ENCODE measurements at places on chromosomes 2 and 18.

DNA sequence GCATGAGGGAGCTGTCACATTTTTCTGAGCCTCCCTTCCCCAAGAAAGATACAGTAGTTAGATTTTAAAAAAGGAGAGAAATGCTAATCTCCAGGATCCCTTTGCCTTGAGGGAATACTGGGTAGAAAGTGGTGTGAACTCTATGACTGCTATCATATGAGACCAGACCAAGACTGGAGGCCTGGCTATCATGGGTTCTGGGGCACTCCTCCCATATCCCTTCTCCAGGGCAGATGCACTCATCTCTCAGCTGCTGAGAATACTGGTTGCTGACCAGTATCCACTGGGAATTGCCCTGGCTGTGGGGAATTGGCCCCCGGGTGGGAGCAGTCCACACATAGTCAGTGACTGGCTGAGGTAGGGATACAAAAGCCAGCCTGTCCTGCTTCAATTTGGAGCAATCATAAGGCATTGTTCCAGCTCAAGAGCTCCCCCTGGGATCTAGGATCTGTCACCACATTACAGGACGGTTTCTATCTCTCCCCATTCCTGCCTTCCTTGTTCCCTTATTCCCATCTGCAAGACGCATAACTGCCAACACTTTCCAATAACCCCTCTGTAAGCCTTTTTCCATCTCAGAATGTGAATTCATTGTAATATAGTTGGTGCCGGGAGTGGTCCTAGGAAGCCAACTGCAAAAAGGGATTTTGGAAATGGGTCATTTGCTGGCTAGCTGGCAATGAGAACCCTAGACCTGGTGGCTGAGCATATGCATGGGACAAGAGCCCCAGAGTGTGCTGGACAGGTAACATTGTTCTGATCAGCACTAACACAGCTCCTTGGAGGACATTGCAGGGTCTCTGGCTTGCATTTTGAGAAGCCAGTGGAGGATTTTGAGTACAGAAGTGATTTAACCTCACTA is 35.4 kb upstream of the REEP1 start:
- peak; percentile 22 for DNase-seq

- DNase-seq = no peak
Measured at GRCh38 chr2:28336982-28337627, 55.6 kb upstream of the FOSL2 start.

DNA sequence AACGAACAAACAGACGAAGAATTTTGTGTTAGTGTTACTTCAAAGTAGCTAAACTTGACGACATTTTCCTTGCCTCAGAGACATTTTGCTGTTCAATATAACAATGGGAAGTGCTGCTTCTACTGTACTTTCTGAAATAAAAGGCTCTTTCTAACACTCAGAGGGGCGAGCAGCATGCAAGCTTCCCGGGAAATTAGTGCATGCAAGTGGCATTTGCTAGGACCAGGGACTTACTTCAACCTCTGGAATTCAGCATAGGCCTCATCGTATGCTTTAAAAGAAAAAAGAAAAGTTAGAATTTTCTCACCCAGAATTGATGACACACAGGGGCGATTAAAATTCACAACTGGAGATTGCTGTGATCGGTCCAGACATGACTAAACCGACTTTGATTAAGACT is 62.5 kb upstream of the LPIN2 start:
- no peak for DNase-seq

GRCh38 chr2:231334179-231334930 is 61.2 kb upstream of the B3GNT7 start:
- no peak for DNase-seq

DNA sequence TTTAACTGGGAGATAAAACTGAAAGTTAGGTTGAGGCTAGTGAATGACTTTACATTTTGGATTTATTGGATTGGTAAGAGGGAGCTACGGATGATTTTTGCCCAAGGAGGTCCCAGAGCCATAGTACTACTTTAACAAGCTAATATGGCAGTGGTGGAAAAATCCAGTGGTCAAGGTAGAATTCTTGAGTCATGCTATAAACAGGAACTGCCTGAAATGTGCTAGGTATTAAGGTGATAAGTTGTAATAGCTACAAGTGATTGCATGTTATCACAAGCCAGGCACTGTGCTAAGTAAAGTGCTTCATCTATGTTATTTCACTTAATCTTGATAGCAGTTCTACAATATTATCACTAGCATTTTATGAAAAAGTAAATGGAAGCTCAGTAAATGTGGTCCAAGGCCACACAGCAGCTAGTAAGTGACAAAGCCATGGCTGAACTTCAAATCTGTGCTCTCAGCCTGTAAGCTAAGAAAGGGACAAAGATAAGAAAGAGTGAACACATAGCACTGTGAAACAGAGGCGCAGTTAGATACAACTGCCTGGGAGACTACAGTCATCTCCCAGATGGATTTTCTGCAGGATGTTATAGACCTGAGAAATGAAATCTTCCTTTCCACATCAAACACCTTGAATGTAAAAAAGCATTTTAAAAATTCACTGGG is 469.6 kb downstream of the TGIF1 start:
- no peak for DNase-seq

DNA sequence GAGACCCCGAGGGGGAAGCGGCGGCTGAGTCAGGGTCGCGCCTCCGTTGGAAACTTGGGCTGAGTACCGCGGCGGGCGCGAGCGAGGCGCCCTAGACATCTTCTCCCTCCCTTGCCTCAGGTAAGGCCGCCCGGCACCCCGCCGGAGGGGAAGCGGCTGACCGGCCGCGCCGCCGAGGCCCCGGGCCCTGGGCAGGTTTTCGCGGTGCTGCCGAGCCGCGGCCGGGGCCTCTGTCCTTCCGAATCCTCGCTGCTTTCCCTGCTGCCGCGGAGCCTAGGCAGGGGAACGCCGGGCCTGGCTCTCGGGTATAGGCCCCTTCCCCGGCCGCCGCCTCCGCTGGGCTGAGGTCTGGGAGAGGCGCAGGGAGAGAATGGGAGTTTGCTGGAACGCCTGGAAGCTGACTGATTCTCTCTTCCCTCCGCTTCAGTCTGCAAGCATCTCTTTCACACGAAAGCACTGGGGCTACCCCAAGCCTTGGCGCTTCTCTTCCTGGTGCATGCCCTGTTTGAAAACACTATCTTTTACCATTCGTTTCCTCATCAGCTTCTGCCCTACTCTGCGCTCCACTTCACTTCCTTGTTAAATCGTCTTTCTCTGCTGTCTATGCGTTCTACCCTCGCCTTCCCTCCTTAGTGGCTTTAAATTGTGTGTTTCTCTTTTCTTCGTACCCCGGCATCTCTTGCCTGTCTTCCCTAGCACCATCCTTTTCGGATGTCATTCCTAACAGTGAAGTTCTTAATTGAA is 652 bp downstream of the PPM1B start:
- peak; percentile 30 for DNase-seq

GRCh38 chr18:10995550-10995949 is 153.8 kb downstream of the PIEZO2 start:
- DNase-seq = no peak

DNA sequence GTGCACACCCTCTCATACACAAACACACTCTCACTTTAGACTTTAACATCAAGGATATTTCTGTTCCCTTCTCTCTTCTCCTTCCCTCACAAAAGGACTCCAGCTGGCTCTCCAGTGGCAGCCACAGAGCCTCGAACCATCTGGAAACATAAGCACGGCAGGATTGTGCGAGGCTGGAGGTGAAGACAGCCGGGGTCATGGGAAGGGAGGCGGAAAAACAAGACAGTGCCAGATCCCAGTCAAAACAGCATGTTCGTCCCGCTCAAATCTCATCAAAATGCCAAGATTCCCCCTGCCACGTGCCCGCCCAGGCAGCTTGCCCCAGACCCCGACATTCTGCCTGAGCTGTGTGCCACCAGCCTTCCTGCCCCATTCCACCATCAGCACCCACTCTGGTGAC is 180.3 kb downstream of the ZBTB7C start:
- peak; percentile 39 for DNase-seq

DNA sequence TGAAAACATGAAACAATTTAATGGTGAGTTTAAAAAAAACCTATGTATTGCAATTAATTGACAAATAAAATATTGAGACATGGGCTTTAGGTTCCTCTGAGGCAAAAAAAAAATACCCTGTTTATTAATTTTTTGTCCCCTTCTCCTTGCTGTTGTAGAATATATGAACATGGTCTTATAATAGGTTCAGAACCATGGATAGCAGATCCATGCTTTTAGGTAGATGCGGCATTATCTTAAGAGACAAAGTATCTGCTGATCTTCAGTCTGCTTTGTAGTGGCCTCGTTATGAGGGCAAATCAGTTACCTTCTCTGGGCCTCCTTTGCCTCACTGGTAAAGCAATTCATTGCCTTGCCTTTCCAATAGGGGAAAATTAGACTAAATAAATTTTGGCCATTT is 850.7 kb downstream of the NRXN1 start:
- no peak for DNase-seq

GRCh38 chr2:172965433-172966212 is 110.0 kb upstream of the MAP3K20 start:
- no peak for DNase-seq

DNA sequence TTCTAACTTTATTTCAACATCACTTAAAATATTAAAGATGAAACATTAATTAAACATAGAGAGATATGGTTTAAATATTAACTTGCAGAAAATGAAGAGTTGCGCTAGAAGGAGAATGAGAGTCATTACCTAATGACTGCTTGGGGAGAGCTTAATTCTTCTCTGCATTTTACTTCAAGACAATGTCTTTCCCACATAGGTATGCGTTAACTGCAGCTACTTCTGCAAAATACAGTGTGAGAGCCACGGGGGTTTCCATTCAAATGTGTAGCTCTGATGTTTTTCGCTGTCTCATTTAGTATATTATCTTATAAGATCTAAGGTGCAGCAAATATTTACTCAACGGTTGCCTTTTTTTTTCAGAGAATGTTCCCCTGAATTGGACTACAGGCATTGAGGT is 126.7 kb downstream of the TMX3 start:
- no peak for DNase-seq

DNA sequence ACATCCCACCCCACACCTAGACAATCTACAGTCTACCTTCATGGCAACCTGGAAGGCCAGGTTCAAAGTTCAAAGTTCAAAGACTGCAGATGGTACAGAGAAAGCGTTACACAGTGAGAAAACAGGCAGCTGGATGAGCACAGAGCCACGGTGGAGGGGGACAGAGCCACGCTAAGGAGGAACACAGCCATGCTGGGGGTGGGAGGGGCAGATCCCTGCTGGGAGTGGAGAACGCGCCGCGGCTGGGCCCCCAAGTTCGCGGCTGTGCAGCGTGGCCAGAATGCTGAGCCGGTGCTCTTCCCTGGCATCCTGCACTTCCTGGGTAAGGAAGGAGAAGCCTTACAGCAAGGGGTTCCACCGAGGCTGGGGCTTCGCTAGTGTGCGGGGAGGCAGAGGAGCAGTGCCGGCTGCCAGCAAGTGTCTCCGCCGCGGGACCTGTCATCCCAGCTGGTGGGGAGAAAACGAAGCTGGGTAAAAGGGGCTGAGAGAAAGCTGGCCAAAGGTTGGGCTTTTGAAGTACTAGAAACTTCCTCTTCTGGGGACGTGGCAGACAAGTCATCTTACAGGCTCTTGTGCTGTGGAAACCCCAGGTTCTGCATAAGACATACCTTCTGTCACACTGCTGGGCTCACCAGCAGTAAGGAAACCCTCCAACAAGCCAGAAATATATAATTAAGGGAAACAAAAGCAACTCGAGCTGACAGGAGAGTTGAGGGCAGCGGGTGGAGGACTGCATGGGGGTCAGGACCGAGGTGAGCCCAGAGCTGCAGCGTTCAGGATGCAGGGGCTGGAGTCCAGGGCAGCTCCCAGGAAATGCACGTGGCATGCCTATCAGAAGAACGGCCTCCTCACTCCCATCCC is 115.5 kb downstream of the HDAC4 start:
- no peak for DNase-seq

DNA sequence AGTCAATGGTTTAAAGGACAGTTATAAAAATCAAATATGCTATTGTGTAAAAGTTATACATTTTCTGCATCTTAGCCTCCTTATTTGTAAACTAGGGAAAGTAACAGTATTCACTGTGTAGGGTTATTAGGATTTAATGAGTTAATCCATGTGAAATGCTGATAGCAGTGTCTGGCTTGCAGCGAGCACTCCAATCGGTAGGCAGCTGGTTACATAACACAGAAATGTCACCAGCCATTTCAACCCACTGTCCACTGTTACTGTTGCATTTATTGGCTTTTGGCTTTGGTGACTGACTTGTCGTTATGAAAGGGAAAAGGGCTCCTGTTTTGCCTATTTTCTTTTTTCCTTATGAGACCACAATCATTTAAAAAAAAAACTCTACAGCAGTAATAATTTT is 38.9 kb downstream of the ID2 start:
- no peak for DNase-seq

- DNase-seq = no peak
Measured at GRCh38 chr2:74951211-74951754, 7.2 kb upstream of the POLE4 start.

DNA sequence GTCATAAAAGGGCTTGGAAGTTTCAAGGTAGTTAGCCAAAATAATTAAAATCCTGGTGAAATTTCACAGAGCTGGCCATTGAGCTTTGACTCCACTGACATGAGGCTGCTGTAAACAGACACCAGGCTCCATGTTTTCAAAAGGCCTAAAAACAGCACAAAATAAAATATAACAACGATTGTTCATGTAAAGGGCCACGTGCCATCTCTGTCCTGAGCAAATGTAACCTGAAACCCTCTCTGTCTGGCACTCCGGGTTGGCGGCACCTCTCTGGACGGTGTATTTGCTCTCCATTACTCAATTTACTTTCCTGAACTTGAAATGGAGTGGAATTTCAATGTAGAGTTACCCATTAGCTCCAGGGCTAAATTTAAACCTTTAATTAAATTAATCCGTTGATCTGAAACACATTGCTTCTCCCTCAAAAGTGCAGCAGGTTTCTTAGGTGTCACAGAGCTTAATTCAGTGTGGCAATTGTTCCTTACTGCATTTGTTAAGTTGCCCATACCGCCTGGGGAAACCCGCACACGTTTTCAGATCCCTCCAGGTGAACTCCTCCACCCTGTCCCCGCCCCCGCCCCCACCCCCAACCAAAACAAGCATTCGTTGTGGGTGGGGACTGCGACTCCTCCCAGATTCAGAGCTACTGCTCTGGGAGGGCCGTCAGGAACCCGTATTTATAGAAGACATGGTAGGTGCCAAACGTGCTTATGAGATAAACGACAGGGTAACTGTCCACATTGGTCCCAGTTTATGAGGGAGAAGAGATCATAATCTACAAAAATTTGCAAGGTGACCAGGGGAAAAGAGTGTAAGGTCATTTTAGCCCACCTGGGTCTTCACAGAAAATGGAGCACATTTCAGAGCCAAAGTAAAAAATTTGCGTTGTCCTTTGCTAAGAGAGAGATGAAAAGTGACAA is 1.2 kb upstream of the CABLES1 start:
- peak; percentile 59 for DNase-seq
